HAP-1 (cell line): ENCODE measurements at places on chromosomes 6 and 20.

- DNase-seq, result no peak
These were observed 125.3 kb upstream of the AKIRIN2 start for GRCh38 chr6:87827346-87827745.

- DNase-seq, result no peak
These were observed 48.1 kb downstream of the HMGCLL1 start for GRCh38 chr6:55530931-55531330.

DNA sequence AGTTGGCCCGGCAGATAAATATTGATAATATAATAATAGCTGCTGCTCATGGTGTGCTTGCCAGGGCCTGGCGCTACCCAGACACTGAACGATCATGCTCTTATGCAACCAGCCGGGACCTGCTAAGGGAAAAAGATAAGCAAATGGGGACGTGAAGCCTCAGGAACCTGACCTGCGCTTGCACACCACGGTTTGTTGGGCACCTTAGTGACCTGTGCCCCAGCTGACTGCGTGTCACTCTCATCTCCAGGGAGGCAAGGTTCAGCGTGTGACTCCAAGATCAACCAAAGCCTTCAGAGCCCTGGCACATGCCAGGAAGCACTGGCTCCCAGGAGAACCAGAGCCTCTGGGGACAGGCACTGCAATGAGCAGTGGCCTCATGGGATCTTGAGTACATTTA is 111.1 kb downstream of the AGPAT4 start:
- DNase-seq, result no peak

- no peak for DNase-seq
These were observed 166.6 kb downstream of the ARID1B start for GRCh38 chr6:156943816-156944215.
